ENCODE measurements at places on chromosomes 5 and 9.

DNA sequence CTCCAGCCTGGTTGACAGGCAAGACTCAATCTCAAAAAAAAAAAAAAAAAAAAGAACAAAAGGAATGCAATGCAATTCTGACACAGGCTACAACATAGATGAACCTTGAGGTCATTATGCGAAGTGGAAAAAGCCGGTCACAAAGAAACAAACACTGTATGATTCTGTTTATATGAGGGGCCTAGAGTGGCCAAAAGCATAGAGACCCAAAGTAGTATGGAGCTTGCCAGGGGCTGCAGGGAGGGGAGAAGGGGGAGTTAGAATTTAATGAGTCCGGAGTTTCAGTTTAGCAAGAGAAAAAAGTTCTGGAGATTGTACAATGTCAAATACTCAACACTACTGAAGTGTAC, 33.2 kb upstream of the ASS1 start:
- no peak for DNase-seq

GRCh38 chr5:10559871-10560270, 4.0 kb upstream of the ANKRD33B start:
- no peak for DNase-seq

DNA sequence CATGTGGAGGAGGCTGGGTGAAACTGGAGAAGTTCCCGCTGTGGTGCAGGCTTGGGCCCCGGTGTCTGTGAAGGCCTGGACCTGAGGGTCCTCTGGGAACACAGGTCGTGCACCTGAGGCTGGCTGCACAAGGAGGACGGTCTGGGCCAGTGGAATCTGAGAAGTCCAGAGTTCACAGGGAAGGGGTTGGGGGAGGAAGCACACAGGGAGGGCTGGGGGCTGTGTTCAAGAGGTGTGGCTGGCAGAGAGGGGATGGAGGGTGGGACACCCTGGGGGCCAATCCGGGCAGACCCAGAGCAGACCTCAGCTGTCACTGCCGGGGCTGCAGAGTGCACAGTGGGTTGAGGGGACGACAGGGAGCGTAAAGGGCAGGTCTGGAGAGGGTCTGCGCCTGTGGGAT, 2.6 kb downstream of the SLC9A3 start:
- no peak for DNase-seq

GRCh38 chr9:79384091-79384490, 187.7 kb upstream of the TLE4 start:
- no peak for DNase-seq

DNA sequence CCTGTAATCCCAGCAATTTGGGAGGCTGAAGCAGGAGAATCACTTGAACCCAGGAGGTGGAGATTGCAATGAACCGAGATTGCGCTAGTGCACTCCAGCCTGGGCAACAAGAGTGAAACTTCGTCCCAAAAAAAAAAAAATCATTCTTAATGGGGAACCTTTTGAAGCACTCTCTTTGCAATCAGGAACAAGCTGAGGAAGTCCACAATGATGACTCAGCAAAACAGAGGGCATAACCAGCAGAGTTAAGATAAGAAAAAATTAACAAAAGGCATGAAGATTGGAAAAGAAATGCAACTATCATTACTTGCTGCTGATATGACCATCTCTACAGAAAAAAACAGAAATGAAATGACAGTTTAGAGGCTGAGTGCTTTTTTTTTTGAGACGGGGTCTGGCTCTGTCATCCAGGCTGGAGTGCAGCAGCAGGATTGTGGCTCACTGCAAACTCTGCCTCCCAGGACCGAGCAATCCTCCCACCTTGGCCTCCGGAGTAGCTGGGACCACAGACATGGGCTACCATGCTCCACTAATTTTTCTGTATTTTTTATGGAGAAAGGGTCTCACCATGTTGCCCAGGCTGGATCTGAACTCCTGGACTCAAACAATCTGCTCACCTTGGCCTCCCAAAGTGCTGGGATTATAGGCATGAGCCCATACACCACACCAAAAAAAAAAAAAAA, 88.0 kb downstream of the FNBP1 start:
- DNase-seq, result peak; percentile 65

DNA sequence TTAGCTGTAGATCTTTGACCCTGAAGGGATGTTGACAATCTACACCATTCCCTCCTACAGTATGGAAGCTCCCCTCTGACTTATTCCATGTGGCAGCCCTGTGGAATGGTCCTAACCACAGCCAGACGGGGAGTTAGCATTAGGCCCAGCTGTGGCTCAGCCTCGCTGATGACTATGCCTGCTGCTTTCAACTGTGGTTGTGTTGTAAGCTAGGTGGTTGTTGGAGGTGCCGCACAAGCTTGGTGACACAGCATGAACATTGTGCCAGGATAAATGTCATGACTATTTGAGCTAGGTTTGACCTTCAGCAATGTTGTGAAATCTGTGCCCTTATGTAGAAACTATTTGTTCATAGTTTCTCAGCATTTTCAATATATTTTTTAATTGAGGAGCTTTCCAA, 40.6 kb downstream of the SGCD start:
- no peak for DNase-seq

DNA sequence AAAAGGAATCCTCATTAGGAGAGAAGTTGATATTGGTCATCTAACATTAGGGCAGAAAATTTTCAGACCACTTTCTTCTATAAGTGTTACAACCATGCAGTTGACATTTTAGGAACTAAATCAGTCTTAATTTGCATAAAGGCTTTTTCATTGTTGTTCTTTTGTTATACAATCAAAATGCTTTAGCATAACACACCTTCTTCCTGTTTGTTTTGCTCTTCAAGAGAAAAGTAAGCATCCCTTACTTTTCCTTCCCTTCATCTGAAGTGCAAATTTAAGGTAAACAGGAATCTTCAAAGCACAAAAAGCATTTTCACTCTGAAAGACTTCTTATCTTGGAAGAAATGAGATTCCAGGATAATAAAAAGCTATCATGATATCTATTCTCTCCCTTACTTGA, 273.6 kb downstream of the PTPRD start:
- DNase-seq, result no peak

DNA sequence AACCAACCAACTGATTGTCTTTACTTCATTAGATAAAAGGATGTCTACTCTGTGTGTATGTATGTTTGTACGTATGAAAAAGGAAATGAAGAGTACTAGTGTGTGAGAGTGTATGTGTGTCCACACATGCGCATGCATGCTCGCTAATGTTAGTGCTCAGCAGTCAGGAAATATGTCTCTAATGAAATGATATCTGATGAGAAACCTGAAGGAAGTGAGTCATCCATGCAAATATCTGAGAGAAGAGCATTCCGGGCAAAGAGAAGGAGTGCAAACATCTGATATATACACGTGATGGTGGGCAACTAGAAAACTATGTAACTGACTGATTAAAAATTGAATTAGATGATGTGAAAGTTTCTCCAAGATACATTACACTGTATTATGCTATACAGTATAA, 29.6 kb upstream of the UGCG start:
- DNase-seq, result no peak

DNA sequence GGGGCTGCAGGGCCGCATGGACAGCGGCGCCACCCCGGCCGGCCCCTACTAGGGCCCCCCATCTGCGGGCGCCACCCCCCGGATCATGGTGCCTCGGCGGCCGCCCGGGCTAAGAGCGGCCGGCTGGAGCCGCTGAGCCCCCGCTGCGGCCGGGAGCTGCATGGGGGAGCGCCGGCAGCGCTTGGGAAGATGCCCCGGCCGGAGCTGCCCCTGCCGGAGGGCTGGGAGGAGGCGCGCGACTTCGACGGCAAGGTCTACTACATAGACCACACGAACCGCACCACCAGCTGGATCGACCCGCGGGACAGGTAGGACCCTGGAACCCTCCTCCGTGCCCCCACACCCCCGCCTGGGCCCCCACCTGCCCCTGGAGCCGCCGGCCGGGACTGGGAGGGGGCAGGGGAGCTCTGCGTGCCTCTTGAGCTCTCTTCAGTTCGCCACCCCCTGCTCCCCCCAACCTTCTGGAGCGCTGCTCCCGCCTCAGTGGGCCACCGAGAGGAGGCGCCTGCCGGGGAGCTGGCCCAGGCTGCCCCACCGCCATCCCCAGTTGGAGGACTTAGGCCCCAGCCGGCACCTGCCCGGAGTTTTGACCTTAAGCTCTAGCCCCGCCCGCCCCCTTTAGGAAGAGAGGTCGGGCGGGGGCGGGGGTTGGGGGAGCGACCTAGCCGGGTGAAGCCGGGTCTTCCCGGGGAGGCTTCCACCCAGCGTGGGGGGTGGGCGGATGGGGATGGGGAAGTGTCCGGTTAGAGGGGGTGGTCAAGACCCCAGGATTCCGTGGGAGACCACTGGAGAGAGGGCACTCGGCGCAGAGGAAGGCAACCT, 730 bp downstream of the WWC1 start:
- DNase-seq, result peak; percentile 57
